ENCODE measurements at places on chromosomes 5 and 9.

DNA sequence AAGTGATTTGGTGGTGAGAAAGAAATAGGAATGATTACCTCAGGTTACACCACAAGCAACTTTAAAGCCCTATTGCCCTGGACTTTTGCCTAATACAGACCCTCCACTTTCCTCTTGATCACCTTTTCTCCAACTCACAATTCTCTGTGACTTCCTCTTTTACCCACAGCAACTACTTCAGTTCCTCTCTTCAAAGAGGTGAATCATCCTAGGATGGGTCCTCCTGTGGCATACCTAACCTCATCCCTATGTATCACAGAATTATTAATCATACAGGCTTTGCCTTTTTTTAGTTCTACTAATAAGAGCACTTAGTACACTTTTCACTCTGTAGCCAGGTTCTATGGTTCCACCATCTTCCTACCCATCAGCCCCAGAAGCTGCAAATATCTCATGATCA lies 19.6 kb upstream of the INSL6 start:
- DNase-seq, result no peak

DNA sequence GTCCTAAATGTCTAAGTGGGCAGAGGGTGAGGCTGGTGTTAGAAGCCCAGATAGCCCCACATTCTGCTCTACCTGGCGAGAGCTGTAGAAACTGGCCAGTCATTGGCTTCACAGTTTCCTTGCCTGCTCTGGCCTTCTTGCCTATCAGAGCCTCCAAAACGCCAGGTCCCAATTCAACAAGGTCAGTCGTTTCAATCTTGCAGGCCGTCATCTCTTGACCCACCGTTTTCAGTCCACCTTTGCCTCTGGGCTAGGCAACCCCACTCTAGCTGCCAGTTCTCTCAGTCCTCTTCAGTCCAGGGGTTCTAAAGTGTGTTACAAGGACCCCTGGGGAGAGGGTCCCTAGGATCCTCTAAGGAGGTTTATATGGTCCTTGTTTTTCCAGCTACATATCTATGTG lies 20.0 kb upstream of the TIFAB start:
- no peak for DNase-seq

DNA sequence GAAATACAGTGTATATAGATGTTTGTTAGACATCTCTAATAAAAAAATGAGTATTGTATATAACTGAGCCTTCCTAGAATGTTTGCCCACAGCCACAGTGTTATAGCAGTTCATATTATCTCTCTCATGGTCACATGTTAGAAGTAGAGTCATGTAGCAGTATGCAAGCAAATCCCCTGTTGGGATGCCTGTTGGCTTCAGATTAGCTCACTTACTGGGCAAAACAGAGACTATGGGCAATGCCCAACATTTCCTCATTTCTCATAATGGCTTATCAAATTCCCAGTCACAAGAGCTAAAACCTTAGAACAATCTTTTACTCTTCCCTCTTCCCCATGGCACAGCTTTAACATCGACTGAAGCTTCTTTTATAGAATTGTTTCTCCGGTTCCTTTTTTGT lies 27.0 kb upstream of the PDCD1LG2 start:
- DNase-seq, result no peak

- DNase-seq, result no peak
Measured at GRCh38 chr5:142059304-142059940, 46.6 kb upstream of the GNPDA1 start.

DNA sequence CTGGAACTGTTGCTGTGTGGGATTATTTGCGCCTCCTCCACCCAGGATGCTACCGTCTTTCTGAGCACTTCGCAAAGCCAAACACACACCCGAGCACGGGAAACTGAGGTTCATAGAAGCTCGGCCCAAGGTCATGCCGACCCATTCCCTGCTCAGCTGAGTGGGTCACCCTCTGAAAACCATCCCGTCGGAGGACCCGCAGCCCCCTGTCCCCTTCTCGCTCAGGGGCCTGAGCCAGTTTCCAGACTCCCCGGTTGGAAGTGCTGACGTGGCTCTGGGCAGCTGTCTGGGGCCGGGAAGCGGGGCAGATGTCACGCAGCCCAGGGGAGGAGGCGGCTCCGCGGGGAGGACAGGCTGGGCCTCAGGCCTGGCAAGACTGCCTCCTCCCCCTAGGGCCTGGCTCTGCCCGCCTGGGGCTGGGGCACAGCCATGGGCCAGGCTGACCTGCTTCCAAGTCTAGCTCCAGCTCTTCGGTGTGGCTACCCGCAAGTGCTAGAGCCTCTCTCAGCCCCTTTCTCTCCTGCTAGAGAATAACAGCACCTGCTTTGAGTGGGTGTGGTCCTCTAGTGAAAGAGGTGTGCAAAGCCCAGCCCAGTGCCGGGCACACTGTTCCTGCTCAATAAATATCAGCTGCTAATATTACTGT lies 9.9 kb upstream of the CXXC5 start:
- DNase-seq, result no peak

GRCh38 chr9:126519660-126520420 lies 93.9 kb upstream of the LMX1B start:
- peak; percentile 19 for DNase-seq

- DNase-seq, result no peak
Measured at GRCh38 chr5:58765058-58765457, 182.2 kb downstream of the RAB3C start.

DNA sequence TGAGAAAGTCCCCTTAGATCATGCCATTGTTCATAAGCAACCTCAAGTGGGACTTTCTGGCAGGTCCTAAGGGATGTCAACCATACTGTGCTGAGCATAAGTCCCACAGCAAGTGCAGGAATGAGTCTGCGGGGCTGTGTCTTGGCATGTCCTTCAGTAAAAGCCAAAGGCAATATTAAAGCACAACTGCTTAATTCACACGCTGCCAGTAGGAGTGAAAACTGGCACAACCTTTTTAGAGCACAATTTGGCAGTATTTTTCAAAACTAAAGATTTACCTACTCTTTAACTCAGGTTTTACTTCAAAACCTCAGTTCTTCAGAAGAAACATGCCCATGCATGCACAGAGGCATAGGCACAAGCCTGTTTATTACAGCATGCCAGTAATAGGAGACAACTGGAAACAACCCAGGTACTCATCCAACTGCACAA lies 24.4 kb upstream of the SMAD5 start:
- DNase-seq, result no peak

- no peak for DNase-seq
Measured at GRCh38 chr9:75142202-75142601, 53.9 kb downstream of the OSTF1 start.

DNA sequence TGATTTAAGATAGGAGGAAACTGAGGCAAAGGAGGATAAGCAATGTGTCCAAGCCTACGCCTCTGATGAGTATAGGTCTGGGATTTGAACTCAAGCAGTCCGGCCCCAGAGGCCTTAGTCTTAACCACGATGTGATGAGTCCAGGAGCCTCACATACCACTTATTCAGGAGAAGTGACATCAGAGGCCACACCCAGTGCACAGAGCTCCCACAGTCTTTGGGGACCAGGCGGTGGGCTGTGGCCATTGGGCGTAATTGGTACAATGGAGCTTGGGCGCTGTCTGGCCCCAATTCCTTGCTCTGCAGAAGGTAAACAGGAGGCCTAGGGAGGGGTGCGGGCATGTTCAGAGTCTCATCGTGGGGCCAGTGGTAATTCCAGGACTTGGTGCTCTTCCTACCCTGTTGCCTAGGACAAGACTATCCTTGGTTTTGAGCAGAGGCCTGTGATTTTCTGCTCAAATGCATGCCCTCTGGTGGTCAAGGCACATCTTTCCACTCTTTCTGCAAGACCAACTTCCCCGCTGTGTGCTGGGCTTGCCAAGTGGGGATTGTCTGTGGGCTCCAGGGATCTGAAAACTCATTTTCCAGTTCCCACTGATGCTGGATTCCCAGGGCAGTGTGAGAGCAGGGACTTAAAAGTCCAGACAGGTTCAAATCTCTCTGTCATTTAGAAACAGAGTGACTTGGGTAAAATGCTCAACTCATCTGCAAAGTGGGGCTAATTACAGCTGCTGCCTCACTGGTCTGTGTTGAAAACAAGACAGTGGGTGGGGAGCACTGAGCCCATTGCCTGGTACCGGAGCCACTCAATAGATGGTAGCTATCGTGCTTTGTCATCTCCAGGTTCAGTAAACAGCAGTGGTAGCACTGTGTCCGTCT lies 15.8 kb downstream of the NDST1 start:
- DNase-seq, result no peak

DNA sequence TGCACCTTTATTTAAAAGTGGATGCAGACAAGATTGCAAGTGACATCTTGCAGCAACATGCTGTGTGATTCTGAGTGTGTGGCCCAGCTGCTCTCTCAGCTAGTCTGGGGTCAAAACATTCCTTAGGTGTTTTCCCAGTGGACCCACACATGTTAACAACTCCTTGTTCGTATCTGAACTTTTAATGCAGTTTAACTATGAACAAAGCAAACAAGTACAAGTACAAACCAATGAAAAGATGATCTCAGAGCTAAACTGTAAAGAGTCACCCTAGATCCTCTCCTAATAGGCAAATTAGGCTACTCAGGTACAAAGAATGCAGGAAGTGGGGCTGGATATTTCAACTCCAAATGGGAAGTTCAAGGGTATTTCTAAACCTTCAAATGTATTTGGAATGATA lies 108.4 kb downstream of the ENTREP1 start:
- DNase-seq, result no peak

DNA sequence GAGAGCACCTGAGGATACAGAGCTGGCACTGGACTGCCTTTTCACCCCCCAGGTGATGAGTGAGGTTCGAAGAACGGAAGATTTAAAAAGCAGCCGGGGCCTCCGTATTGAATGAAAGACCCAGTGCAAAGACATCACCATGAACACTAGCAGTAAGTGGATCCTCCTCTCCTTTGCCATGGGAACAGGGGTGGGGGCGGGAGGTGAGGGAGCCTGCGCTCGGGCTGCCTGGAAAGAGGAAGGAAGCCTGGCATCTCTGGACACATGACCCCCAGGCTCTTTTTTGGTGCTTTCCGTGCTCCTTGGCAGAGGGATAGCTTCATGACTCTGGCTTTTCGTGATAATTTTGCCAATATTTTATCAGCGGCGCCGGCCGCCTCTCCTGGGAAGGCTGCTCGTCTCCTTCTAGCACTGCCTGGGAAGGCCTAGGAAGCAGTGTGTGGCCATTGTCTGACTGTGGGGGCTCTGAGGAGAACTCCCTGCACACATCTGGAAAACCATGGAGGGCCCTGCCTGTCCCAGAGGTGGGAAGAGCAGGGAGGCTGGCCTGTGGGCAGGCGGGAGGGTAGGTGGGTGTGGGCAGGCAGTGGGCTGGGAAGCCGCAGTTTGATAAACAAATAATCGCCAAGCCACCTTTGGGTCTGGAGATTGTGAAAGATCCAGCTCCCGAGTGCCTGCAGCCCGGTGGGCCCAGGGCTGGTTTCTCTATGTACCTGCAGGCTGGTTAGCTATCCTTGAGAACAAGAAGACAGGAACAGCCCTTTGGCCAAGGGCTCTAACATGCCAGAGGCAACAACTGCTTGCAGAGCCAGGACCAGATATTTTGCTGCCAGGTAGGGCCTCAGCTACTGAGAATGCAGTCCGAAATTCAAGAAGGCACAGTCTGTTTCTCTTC lies 911 bp downstream of the ABLIM3 start:
- DNase-seq, result no peak

DNA sequence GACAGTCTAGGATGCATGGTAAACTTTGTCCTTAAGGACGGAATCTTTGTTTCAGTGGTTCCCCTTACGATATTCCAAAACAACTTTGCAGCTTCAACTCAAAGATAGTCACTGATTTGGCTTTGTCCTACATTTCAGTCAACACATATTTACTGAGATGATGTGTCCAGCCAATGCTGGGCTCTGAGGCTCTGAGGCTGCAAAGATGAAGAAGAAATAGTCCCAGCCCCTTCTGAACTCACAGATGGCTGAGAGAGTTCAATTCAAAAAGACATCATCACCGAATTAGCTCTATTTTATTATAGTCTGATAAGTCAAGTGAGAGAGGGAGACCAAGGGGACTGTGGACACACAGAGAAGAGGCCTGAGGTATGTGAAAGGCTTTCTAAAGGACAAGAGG lies 544.0 kb downstream of the ACTL7B start:
- DNase-seq, result no peak

GRCh38 chr5:13601112-13601511 lies 343.4 kb downstream of the DNAH5 start:
- no peak for DNase-seq

DNA sequence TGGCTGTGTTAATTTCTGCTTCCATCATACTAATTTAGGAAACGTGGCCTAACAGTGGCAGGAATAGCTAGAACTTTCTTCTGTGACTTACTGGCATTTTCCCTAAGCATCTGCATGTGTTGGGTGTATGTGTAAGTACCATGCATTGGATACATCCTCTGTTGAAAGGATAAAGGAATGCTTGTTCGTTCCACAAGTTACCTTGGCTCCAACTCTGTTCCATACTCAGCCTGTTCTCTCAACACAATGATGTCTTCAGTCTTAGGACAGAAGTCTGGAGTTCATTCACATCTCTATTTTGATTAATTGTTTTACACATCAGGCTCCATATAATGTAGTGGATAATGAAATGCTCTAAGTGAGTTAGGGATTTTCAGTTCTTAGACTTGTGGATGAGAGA lies 190.1 kb upstream of the DMRT1 start:
- DNase-seq, result no peak

GRCh38 chr9:98854266-98854665 lies 46.8 kb downstream of the GALNT12 start:
- no peak for DNase-seq

DNA sequence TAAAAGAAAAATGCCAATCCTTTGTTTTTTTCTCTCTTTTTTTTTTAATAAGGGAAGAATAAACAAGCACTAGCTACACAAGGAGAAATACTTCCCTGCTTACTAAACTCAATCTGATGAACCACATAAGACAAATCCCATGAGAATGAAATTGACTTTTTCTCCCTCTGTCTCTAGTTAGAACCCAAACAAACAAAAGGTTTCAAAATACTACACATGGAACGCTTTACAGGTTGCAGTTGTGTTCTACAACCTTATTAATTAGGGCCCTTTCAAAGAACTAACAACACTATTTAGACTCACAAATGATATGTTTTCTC lies 124.5 kb downstream of the PDE4D start:
- no peak for DNase-seq

- DNase-seq, result no peak
Measured at GRCh38 chr9:85332487-85332886, 409.3 kb downstream of the AGTPBP1 start.

- DNase-seq, result no peak
Measured at GRCh38 chr5:154509784-154510555, 31.9 kb upstream of the HAND1 start.

DNA sequence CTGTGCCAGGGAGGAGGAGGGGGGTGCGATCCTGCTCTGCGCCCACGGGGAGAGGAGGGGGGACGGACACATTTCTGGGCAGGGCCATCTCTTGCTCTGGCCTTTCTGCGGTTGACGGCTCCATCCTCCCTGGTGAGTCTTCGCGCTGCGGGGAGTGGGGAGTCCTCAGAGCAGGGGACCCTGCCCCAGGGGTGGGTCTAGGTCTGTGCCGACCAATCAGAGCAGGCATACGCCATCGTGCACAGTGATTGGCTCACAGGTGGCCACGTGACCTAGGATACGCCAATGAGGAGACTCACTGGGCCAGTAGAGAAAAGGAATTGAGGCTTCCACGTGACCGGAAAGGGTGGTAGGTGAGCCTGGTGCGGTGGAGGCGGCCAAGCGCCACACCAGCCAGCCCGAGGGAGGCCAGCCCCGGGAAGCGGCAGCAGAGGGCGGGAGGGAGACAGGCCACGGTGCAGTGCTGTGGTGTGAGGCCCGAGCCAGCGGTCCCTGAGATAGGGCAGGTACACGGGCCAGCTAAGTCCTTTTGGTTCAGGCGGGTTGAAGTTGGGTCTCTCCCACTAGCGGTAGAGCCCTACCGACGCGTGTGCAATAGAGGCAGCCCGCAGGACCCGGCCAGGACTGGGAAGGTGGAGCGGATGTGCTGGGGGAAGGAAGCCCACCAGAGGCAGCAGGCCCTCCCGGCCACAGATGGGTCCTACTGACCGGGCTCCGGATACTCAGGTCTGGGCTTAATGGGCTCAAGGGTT lies 65.2 kb upstream of the RNF130 start:
- no peak for DNase-seq
